ENCODE measurements at places on chromosomes 2 and 18.

- no peak for DNase-seq
These were observed 95.9 kb upstream of the ACKR3 start for GRCh38 chr2:236473691-236474090.

DNA sequence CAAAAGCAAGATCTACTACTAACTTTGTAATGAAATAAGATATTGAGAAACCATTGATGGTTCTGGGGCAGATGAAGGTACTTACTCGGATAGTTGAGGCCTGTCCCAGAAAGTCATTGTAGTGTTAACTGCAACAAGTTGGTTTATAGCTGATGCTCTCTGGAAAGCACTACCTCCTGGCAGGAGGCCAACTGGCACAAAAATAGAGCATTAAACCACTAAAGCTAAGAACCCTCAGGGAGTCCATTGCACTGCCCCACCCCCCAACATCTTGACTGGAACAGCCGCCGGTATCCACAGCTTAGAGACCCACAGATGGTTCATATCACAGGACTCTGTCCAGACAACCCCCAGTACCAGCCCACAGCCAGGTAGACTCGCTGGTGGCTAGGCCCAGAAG is 552.5 kb upstream of the CRIM1 start:
- DNase-seq = peak; percentile 17

GRCh38 chr2:144666032-144666431 is 146.1 kb upstream of the ZEB2 start:
- DNase-seq = peak; percentile 59

DNA sequence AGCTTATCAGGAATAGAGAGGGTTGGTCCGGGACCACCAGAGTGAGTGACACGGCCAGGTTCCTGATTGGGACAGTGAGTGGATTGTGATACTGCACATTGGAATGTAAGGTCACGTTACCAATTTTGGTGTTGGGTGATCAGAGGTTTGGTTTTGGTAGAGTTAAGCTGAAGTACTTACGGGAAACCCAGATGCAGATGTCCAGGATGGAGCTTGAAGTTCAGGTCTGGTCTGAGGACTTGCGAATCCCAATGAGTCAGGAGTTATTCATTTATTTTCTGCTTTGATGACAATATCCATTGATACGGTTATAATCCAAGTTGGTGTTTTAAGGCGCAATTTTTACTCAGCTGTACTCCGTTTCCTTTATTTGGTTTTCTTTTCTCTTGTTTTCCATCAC is 273.6 kb downstream of the ALPK2 start:
- no peak for DNase-seq

DNA sequence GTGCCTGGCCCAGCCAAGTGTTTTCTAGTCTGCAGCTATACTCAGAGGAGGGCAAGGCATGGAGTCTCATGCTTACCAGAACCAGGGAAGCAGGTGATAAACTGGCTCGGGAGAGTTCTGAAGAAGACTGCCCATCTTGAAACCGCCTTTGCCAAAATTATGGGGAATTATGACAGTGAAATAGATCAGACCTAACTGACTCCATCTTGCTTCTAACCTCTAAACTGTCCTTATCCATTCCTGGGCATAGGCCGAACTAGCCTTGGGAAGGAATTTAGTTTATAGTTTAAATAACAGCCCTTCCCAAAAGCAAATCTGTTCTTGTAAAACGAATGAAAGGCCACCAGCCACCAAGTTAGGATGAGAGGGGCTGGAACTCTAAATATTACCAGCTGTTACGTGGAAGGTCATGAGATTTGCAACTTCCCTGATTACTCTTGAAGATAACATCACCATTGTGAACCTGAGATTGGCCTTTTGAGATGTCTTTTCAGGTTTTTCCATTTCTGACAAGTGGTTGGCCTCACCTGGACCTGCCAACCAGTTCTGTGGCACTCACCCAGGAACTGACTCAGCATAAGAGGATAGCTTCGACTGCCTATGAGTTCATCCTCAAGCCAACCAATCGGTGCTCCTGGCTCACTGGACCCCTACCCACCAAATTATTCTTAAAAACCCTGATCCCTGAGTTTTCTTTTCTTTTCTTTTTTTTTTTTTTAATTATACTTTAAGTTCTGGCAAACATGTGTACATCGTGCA is 23.4 kb downstream of the CHCHD5 start:
- peak; percentile 48 for DNase-seq

GRCh38 chr2:169928463-169928864 is 101.2 kb downstream of the UBR3 start:
- DNase-seq = peak; percentile 56

DNA sequence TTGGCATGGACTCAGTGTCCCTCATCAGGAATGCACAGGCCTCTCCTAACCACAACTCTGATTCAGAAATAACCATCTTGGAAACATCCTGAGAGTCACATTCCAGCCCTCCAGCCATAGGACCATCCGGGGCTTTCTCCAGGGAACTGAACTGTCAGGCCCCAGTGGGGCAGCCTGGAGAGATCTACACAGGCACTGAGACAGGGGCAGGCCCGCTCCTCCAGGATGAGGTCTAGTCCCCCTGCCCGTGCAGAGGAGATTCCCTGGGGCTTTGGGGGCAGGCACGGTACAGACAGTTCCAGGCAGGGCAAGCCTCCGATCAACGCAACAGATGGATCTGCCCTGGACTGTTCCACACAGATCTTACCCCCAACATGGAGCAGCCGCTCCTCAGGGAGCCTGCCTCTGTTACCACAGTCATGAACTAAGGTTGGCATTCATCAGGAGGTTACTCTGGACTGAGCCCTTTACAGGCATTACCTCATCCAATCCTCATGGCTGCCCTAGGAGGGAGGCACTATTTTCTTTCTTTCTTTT is 12.0 kb downstream of the KCNK3 start:
- DNase-seq = peak; percentile 46

DNA sequence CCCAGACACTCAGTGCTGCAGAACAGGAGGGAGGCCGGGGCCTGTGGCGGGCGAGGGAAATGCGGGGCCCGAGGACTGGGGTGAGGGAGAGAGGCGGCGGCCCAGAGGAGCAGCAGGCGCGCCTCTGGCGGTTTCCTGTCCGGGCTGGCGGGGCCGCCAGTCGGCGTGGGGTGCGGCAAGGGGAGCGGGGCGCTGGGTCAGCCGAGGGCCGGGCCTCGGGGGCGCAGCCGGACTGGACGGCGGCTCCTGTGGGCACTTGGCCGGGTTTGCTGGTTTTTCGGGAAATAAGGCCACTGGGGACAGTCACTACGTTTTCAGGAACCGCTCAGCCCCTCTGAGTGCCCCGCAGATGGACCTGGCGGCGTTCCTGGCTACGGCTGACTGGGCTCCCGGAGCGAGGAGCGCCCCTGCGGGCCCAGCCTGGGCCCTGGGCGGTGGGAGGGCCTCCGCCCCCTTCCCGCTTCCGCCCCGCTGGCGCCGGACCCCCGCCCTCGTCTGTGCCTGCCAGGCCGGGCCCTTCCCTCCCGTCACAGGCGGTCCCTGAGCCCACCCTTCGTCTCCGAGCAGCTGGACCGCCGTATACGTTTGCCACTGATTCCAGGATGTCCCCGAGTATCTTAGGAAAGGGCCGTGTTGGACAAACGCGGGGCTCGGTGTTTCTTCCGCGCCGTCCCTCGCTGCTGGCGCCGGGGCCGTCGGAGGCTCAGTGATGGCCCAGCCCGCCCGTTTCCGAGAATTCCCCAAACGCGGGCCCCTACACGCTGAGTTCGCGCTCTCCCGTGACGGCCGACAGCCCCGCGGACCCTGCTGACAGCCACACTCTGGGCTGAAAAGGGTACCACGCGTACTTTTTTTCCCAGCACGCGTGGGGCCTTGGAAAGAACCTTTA is 84.6 kb downstream of the FAM210A start:
- DNase-seq = no peak

- DNase-seq = no peak
These were observed 417.7 kb upstream of the SLC14A2 start for GRCh38 chr18:45197526-45197970.

- DNase-seq = peak; percentile 35
These were observed 234.3 kb downstream of the CDCA7 start for GRCh38 chr2:173588931-173589369.

- DNase-seq = no peak
These were observed 481.1 kb upstream of the HS6ST1 start for GRCh38 chr2:128799730-128800129.

DNA sequence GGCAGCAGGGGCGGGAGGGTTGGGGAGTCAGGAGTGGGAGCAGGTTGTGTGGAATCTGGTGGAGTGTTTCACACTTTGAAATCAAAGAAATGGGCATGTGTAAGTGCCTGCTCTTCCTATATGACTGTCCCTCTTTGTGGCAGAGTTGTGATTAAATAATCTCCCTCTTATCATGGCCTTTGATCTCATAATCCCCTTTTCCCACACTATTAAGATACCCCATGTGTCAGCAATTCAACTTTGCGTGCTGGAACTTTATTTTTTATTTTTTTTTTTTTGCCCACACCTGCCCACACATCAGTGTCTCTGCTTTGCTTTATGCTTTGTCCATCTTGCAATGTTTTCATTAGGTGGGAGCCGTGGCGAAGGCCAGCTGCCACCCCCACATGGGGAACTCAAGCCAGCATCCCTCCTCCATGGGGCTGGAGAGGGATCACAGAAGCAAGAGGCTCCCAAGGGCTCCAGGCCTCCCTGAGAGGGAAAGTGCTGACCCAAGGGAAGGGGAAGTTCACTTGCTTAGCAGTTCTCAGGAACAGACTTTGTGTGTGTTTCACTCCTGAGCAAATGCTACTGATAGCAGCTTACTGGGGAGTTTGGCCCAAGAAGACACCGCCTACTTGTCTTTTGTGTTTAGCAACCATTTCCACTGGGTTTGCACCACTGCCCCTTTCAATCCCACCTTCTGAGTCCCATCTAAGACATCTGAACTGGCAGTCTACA is 243.4 kb downstream of the BCL11A start:
- DNase-seq = no peak

GRCh38 chr2:11422491-11422865 is 43.5 kb downstream of the E2F6 start:
- DNase-seq = no peak

- DNase-seq = peak; percentile 33
These were observed 107.3 kb downstream of the MYO1B start for GRCh38 chr2:191352536-191352935.

DNA sequence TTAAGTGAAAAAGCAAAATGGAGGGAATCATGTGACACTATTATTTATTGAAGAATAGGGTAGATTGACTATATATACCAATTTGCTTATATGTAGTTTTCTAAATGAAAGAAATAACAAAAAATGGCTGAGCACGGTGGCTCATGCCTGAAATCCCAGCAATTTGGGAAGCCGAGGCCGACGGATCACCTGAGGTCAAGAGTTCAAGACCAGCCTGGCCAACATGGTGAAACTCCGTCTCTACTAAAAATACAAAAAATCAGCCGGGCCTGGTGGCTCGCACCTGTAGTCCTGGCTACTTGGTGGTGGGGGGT is 59.3 kb upstream of the MYCN start:
- DNase-seq = no peak

- DNase-seq = no peak
These were observed 1114.0 kb upstream of the PIK3C3 start for GRCh38 chr18:40841063-40841462.

GRCh38 chr2:46914578-46915230 is 902 bp downstream of the MCFD2 start:
- no peak for DNase-seq

DNA sequence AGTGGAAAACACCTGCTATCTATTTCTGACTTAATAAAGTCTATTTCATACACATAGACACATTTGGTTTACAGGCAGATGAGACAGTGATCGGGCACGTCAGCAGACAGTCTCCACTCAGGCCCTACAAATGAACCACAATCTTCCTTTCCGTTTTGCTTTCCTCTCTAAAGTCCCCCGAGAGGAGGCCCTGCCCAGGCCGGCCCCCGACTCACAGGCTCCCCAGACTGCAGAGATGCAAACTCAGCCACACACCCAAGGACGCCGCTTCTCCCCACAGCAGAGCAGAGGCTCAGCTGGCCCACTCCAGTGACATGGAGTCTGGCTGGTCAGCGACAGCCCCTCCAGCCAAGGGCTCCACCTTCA is 9.3 kb upstream of the MTERF4 start:
- DNase-seq = no peak

DNA sequence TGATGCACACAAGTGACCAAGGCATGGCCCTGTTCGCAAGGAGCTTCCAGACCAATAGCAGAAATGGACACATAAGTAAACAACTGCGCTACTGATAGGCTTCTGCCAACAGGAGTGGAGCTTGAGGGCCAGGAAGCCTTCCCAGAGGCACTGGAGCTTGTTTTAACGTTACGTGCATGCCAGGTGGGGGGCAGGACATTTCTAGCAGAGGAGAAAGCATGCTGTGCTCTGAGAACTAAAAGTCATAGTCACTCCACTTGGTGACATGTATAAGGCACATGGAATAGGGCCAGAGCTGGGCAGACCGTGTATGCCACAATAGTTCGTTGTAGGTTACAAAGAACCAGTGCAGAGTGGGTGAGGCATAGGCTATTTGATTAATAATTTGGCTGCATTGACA is 184.2 kb downstream of the NEDD4L start:
- DNase-seq = no peak

DNA sequence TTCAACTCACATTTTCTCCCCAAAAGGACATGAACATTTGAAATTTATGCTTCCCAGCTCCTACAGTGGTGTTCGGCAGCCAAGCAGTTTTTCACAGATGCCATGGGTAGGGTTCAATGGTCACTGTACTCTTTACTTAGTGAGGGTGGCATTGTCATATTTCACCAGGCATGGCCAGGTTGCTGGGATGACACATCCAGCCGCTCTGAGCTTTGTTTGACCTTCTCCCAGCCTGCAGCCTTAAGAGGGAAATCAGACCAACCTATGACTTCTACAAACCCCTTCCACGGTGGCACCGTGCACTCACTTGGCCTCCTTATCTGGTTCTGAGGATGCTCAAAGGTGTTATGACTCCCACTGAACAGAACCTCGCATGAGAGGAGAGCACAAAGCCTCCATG is 108.4 kb upstream of the SH3BP4 start:
- no peak for DNase-seq

- no peak for DNase-seq
These were observed 28.5 kb upstream of the AQP4 start for GRCh38 chr18:26893996-26894395.

DNA sequence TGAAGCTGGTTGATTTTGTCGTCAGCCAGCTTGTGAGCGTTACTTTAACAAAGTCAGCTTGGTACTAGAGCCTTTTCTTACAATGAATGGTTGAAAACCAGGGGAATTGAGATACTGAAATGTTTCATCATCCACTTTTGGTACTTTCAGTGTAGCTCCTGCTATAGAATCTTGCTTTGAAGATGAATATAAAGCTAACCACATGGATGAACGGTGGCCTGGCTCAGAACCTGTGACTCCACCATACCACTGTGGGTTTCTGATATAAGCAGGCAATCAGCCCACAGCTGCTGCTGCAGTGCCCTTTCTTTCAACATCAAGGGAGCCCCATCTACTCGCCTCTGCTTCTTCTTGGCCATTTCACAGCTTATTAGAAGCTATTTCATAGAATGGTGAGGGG is 53.2 kb upstream of the GPR45 start:
- DNase-seq = no peak

- DNase-seq = no peak
These were observed 12.9 kb downstream of the TMEM185B start for GRCh38 chr2:120210270-120210693.

- no peak for DNase-seq
These were observed 69.9 kb downstream of the LIMS1 start for GRCh38 chr2:108604196-108604595.
